HT1080 (cell line): ENCODE measurements at places on chromosomes 6 and 20. TPM values are rescaled to one million over a fixed set of nuclear protein-coding genes. Genes with fewer than 3 reads are reported as not detected.

The TPX2 gene
- 177 and 183 TPM in 2 replicates for total RNA-seq

The TFAP2A gene
- total RNA-seq, result 0.60 and 1.8 TPM in 2 replicates

The SLPI gene
- not detected in 2 replicates for total RNA-seq

The KCNK16 gene
- not detected in 2 replicates for total RNA-seq

The OR2B6 gene
- not detected in 2 replicates for total RNA-seq

The C20orf141 gene
- 0.50 TPM in 1 of 2 replicates, not detected in the other for total RNA-seq

The TFAP2D gene
- total RNA-seq, result not detected in 2 replicates

The PLTP gene
- total RNA-seq, result 0.16 TPM in 1 of 2 replicates, not detected in the other

The PHF20 gene
- total RNA-seq, result 28.6 and 36.7 TPM in 2 replicates

The IL17A gene
- total RNA-seq, result not detected in 2 replicates

The SIRPB1 gene
- total RNA-seq, result 0.16 and 1.0 TPM in 2 replicates

The RAD21L1 gene
- total RNA-seq, result 0.17 and 0.59 TPM in 2 replicates

The TRIM31 gene
- total RNA-seq, result 0.03 TPM in 1 of 2 replicates, not detected in the other

The MOXD1 gene
- total RNA-seq, result 4.0 and 6.1 TPM in 2 replicates

The PSORS1C2 gene
- total RNA-seq, result not detected in 2 replicates

The SLC35D3 gene
- 0.07 TPM in 1 of 2 replicates, not detected in the other for total RNA-seq

The LAMA2 gene
- total RNA-seq, result 0.18 and 0.20 TPM in 2 replicates

The SLC52A3 gene
- total RNA-seq, result 0.11 TPM in 1 of 2 replicates, not detected in the other

The COL9A1 gene
- total RNA-seq, result not detected in 2 replicates

The RWDD2A gene
- total RNA-seq, result 1.4 and 1.7 TPM in 2 replicates

The DEFB124 gene
- total RNA-seq, result not detected in 2 replicates

The OLIG3 gene
- total RNA-seq, result not detected in 2 replicates

The ADGRB3 gene
- 0.10 and 0.24 TPM in 2 replicates for total RNA-seq

The EPPIN gene
- total RNA-seq, result not detected in 2 replicates

The ADAM33 gene
- not detected in 2 replicates for total RNA-seq

The ADISSP gene
- total RNA-seq, result 144 and 171 TPM in 2 replicates

The TMC2 gene
- total RNA-seq, result not detected in 2 replicates

The SYCP2L gene
- not detected in 2 replicates for total RNA-seq

The SERPINB6 gene
- total RNA-seq, result 45.9 and 52.6 TPM in 2 replicates

The DOK5 gene
- total RNA-seq, result 0.31 TPM in 1 of 2 replicates, not detected in the other

The ALDH8A1 gene
- total RNA-seq, result 0.03 and 0.13 TPM in 2 replicates

The ZBTB46 gene
- total RNA-seq, result 0.19 and 0.20 TPM in 2 replicates

The STMND1 gene
- not detected in 2 replicates for total RNA-seq

The SPATA25 gene
- total RNA-seq, result 0.33 and 0.34 TPM in 2 replicates

The OR12D3 gene
- not detected in 2 replicates for total RNA-seq

The PNPLA1 gene
- total RNA-seq, result 0.03 TPM in 1 of 2 replicates, not detected in the other

The ULBP1 gene
- not detected in 2 replicates for total RNA-seq

The SRMS gene
- not detected in 2 replicates for total RNA-seq

The BEND3 gene
- total RNA-seq, result 4.7 and 6.6 TPM in 2 replicates

The CST2 gene
- not detected in 2 replicates for total RNA-seq

The WFDC12 gene
- not detected in 2 replicates for total RNA-seq

The ID4 gene
- total RNA-seq, result 0.55 TPM in 1 of 2 replicates, not detected in the other

The CRISP2 gene
- not detected in 2 replicates for total RNA-seq

The RNF144B gene
- 1.1 and 1.3 TPM in 2 replicates for total RNA-seq

The GPX5 gene
- total RNA-seq, result not detected in 2 replicates

The VSX1 gene
- total RNA-seq, result not detected in 2 replicates

The RAB22A gene
- 12.7 and 16.0 TPM in 2 replicates for total RNA-seq

The OOEP gene
- total RNA-seq, result not detected in 2 replicates

The LTB gene
- not detected in 2 replicates for total RNA-seq

The C4B gene
- 0.27 and 1.2 TPM in 2 replicates for total RNA-seq

The SLC22A2 gene
- not detected in 2 replicates for total RNA-seq

The SRC gene
- 10.5 and 13.9 TPM in 2 replicates for total RNA-seq
